ENCODE measurements at places on chromosomes 1 and 21.

DNA sequence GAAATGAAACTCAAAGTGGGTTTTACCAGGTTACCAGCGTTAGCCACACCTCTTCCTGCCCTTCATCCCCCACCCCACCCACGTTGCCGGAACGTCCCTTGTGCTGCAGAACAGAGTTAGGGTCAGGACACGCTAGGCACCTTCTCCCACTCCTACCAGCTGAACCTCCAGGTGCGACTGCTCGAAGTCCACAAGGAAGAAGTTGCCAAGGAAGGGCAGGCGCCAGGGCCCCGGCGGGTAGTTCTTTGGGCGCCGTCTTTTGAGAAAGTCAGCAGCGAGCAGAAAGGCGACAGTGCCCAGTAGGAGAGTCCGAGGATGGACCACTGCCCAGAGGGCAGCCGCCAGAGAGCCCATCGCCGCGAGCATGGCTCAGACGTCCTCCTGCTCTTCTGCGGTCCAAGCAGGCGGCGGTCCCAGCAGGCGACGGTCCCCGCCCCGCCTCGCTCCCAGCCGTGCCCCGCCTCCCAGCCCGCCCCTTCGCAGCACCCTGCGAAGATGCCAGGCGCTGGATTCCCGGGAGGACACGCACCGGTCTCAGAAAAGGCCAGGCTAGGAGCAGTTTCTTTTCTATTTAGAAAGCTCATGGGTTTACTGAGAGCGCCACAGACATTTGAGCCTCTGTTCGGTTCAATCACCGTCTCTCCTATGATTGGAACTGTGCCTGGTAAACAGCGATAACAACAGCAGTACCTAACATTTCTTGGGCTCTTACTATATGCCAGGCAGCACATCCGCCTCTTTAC, at the start of gene CYP2J2:
CYP2J2 (minus strand) TSS at position 393 of the 743 bp plus-strand sequence; CDS start at position 366, 27 bp downstream.
- DNase-seq = peak; percentile 14

DNA sequence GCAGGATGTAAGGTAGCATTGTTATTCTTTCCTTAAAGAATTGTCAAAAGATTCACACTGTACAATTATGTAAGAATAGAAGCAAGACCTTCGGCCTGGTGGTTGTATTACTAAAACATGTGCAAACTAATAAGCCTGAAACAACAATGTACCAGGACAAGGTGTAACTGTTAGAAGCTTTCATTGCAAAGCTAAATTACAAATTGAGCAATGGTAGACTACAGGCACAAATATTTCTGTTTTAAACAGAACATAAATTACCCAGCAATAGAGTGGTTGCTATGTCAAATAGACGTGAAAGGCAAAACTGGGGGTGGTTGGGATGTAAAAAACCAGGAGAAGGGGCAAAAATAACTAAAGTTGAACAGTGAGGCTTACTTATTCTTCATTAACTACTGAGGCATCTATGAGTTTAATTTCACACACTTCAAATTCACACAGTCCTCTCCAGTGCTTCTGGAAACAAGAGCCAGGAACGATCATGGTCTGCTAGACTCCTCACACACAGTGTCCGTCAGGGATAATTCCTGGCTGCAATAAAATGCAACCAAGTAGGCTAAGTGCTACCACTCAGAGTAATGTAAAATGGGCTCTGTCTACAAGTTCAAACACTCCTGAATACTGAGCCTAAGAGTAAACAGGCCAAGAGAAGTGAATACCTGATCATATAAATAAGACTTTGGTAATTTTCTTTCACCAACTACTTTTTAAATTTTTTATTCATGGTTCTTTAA, 39.3 kb upstream of the C1orf198 start:
- DNase-seq = no peak

DNA sequence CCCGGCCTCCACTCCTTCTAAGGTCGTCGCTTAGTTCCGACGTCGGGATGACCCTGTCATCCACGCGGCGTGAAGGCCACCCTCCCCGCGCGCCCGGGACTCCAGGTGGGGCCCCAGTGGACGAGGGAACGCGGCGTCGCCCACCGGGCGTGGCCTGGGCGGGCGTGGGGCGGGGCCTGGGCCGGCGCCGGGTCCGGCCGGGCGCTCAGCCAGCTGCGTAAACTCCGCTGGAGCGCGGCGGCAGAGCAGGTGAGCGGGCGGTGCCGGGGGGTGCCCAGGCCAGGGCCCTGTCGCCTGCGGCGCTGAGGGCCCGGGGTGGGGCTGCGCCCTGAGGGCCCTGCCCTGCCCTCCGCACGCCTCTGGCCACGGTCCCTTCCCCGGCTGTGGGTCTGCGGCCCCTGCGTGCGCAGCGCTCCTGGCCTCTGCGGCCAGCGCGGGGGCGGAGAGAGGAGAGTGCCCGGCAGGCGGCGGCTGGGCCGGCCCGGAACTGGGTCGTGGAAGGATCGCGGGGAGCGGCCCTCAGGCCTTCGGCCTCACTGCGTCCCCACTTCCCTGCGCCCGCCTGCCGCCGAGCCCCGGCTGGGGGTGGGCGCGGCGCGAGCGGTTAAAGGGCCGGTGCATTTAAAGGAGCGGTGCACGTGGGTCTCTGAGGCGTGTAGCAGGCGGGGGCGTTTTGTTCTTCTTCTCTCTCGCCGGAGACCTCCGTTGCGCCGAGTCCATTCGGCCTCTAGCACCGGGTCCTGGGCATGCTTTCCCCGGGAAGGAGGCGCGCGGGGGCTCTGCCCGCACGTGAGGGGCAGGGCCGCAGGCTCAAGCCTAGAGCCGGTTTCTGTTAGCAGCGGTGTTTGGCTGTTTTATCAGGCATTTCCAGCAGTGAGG, at the start of gene PSEN2:
PSEN2 (plus strand) TSS at position 216 of the 879 bp plus-strand sequence. CDS start 11,292 bp downstream, outside the sequence.
- DNase-seq = peak; percentile 51

DNA sequence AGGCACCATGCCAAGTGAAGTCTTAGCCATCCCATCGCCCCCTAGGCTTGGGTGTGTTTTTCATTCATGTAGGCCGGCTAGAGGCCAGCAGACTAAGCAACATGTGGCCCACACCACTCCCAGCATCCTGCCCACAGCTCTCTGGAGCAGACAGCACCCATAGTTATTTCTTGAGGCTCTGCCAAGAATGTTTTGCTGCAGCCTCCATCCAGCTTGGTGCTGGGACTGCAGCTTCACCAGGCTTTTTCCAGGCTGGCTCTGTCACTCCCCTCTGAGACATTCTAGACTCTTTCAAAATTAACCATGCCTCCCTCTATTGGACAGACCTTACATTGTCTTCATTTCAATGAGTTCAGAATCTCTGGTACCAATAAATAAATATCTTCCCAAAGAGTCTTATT, 104.2 kb downstream of the DUSP10 start:
- DNase-seq = no peak

- no peak for DNase-seq
Measured at GRCh38 chr1:100266741-100267140, 725 bp downstream of the RTCA start.

- peak; percentile 43 for DNase-seq
Measured at GRCh38 chr21:36203603-36203889, 46.9 kb downstream of the DOP1B start.

- no peak for DNase-seq
Measured at GRCh38 chr1:248733566-248733965, 22.0 kb downstream of the LYPD8 start.

DNA sequence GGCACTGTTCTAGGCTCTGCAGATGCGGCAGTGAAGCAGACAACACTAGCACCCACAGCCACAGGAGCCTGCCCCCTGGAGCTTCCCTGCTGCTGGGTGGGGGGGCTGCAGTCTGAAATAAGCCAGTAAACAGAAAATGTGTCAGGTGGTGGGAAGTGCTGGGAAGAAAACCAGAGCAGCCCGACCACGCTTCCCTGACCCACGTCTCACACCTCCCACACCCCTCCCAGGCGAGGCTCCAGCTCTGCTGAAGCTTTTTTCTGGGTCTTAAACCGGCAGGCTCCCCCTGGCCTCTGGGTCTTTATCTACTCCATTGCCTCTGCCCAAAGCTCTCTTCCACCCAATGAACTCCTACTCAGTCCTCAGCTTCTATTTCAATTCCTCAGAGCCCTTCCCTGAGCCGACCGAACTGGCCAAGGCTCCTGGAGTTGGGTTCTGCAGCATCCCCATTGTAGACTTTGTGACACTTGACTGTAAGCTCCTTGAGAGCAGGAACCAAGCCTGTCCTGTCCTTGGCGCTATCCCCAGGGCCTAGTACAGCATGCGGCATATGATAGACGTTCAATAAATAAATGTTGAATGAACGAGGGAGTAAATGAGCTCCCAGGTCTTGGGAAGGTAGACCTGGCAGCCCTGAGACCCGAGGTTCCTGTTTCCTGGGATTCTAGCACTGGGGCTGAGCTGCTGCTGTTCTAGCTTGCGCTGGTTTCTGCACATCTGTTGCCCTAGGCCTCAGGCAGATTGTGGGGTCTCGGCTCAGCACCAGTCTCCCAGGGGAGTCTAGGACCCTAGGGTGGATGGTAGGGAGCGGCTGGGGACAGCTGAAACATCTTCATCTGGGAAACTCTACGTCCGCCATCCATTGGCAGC, 18.4 kb downstream of the MIIP start:
- DNase-seq = no peak

DNA sequence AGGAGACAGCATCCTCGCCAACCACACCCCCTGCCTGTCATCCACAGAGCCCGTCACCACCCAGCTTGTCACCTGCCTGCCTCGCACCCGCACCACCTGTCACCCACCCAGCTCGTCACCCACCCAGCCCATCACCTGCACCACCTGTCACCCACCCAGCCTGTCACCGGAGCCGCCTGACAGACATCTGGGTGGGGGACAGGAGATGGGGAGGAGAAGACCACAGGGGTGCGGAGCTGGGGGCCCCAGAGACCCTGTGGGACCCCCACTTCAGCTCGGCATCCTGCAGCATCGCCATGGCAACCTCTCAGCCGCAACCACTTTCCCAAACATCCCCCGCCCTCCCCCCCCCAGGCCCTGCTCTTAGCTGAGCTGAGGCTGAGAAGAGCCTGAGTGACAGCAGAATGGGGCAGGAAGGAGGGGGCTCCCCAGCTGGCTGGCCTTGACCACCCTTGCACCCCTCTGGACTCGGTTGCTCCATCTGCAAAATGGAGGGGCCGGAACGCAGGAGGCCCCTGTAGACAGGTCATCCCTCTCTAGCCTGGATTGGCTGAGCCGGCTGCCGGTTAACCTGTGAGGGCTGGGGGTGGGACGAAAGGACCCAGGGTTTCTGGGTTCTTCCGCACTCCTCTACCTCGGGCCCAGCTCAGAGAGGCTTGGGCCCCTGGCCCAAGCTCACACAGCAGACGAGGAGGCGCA, 11.6 kb downstream of the AHDC1 start:
- DNase-seq = no peak

DNA sequence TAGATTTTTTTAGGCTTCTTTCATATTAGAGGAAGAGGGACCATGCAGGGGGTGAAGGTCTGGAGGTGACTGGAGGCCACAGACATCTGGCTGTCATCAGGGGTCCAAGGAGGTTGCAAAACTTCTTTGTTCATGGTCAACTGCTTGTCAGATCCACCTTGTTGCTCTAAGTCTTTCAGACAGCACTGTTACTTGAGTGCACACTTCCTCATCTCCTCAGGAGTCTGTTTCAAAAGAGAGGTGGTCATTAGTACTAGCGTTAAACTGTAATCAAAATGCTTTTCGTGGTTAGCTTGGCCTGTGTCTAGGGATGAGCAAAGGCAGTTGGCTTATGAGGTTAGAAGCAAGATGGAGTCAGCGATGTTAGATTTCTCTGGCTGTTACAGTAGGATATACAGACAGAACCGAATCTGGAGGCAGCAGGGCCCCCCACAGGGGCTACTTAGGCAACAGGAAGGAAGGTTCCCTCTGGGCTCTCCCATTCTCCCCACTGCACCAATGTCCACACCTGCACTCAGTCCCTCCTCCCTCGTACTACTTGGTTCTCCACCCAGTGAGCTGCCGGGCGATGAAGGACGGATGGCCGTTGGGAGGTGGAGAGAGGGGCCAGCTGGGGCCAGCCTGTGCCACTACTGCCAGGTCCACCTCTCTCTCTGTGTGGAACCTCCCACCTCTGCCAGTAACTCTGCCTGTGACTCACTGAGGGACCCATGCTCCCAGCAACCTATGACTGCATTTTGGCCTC, 57.2 kb downstream of the TOR1AIP2 start:
- DNase-seq = no peak

- no peak for DNase-seq
Measured at GRCh38 chr1:154847891-154848290, 22.2 kb downstream of the KCNN3 start.

- DNase-seq = no peak
Measured at GRCh38 chr1:197908716-197909220, 6.3 kb downstream of the C1orf53 start.

- DNase-seq = no peak
Measured at GRCh38 chr1:113391649-113392271, 1.4 kb downstream of the MAGI3 start.

DNA sequence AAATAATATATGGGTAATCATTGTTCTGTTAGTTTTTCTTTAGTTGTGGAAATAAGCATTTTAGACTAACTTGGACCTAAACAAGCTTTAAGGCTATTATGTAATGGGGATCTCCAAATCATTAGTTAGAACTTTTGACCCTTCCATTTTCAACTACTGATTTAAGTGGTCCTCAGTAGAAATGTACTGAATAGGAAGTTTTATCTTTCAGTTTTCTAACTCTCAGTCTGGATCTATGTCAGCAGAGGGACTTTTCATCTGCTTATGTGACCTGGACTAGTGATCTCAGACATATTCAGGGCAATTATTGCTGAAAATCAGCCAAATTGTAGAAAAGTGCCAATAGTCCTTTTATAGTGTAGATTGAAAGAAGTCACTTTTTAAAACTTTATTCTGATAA, 56.0 kb downstream of the SASS6 start:
- no peak for DNase-seq

GRCh38 chr1:167538657-167539056, 14.9 kb downstream of the CREG1 start:
- DNase-seq = no peak

DNA sequence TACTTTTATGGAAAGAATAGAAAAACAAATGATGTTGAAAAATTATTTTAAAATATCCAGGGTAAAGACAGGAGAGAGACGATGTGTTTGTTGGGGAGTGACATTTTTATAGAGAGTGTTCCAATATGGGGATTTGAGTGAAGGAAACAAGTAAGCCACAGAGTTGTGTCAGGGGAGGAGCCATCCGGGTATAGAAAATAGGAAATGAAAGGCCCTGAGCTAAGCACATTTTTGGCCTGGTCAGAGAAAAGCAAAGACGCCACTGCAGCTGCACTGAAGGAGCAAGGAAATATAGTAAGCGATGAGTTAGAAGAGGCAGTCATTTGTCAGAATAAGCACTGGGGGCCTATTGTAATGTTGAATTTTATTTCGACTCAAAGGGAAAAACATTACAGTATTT, 107.3 kb upstream of the ADGRL4 start:
- no peak for DNase-seq

DNA sequence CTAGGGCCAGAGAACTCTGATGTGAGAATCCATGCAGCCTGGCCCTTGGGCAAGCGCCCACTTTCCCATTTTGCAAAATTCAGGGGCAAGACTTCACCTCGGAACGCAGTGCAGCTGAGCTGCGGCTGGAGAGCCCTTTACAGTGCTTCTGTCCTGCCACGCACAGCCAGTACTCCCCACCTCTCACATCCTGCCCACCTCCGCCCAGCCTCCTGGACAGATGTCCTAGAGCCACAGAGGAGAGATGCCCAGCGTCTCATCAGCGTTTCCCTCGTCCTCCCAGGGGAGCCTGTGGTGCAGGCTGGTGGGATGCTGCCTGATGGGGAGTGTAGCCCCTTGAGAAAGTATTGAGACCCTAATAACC, 29.6 kb downstream of the RUNX3 start:
- DNase-seq = no peak

GRCh38 chr1:55593298-55593697, 378.1 kb upstream of the USP24 start:
- no peak for DNase-seq

Data from stimulated activated CD4-positive, alpha-beta T cell treated with anti-CD3 and anti-CD28 coated beads, TNF-alpha, amount 100 ng/mL, for 48 hours (primary cell).